ENCODE measurements at places on chromosomes 5 and 9.

GRCh38 chr9:3856592-3856991 lies 330.8 kb upstream of the RFX3 start:
- no peak for DNase-seq

DNA sequence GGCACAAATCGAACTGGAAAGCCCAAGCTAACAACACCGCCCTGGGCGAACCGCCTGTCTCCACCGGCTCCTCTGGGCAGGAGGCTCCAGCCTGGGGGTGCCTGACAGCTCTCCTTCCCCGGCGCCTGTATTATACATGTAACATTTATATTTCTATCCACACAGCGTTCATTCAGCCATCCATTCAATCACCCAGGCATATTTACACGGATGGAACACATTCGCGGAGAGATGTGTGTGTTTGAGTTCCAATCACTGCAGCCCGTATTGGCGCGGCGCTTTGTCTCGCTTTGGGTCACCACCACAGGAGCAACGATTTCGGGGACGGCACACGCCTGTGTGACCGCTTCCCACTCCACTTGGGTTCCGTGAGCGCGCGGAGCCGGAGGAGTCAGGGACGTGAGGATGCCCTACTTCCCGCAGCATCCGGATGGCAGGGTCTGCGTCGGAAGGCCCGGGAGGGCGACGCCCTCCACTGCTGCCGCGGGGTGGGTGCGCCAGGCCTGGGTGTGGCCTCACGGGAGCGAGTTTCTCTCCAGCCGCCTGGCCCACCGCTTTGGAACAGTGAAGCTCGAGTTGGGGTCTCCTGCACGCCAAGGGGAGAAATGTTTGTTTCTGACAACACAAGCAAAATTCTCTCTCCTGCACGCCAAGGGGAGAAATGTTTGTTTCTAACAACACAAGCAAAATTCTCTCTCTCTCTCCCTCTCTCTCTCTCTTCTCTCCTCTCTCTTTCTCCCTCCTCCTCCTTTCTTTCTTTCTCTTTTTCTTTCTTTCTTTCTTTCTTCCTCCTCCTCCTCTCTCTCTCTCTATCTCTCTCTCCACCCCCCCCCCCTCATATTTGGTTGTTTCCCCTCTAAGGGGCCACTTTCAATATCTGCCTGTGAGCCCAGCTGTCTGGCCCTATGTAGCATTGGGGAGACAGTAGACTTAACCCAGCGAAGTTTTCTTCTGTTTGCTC lies 1.1 kb upstream of the SV2C start:
- DNase-seq: no peak

DNA sequence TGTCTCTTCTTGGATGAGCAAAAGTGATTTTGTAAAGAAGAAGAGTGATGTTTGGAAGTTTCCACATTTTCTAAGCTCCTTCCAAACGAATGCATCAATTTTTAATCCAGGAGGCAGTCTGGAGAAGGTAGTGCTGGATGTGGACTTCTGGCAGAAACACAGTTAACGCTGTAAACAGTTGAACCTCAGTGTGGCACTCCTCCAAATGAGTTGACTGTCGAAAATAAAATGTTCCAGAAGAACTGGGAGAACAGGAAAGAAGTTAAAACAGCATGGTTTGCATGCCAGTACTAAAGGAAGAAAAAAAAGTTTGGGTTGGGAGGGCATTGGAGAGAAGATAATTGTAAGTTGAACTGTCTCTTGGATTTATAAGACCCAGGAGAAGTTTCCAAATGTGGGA lies 6.5 kb downstream of the ZNF462 start:
- no peak for DNase-seq

DNA sequence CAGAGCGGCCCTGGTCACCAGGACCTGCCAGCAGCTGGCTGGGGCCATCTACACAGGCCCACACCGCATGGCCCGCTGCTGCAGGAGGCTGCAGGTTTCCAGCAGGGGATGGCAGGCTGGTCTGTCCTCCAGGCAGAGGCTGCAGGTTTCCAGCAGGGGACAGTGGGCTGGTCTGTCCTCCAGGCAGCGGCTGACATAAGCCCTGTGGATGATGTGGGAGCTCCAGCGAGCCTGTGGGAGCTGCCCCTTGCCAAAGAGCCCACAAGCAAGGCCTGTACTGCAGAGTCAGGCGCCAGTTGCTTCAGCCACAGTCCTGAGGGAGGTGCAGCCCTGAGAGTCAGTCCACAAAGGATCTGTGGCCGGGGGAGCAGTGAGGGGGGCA lies 18.5 kb downstream of the TPPP start:
- DNase-seq: no peak

GRCh38 chr5:136054142-136055019 lies 25.6 kb downstream of the TGFBI start:
- no peak for DNase-seq

GRCh38 chr5:105146867-105147266 lies 1584.3 kb upstream of the NUDT12 start:
- no peak for DNase-seq

DNA sequence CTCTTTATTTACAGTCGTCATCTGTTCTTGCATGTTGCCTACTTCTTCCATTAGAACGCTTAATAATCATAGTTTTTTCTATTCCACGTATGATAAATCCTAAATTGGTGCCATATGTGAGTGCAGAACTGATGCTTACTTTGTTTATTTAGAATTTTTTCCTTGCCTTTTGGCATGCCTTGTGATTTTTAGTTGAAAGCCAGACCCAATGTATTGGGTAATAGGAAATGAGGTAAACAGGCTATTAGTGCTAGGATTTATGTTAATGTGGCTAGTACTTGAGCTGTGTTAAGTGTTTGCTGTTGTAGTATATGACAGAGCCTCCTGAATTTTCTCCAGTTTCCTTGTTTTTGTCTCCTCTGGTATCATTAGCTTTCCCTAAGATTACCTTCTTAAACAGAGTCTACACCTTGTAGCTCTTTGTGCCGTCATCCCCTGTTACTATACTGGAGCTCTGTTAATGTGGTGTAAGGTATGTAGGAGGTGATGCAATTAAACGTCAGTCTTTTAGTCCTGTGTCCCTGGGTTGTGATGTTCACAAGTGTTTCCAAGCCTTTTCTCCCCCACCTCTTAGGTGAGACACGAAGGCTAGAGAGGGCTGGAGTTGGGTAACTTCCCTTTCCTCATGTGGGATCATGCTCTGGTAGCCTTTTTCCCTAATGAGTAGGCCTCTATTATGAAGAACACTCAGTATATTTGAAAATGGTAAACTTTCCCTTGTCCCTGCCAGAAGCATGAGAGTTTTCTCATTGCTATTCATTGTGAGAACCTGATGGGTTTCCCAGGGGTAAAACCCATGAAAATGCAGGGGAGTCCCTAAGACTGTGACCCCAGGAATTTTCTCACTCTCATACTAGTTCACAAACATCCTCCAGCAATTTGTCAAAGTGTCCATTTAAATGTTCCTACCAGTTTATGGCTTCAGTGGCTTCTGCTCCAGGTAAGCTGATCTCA lies 21.2 kb downstream of the SPATA31D3 start:
- DNase-seq: no peak

DNA sequence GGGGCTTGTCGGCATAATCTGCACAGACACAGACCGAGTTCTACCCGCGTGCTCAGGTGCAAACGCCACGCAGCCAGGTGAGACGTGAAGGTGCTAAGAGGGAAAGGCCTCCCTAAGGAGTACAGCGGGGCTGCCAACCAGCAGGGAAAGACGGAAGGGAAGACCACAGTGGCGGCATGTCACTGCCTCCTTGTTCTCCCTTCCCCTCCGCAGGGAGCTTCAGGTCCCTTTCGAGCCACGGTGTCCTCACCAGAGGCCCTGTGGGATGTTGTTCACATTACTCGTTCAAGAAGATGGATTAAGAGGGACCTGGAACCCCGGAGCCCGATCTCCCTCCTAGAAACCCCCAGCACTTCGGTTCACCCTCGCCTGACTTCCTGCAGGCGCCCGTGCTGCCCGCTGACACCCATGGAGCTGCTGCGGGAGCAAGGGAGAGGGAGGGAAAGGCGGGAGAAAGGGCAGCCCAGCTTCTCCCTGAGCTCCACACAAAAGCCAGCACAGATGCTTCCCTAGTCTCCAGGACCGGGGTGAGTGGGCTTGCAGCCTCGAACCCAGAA lies 686 bp downstream of the BRD9 start:
- DNase-seq: no peak

DNA sequence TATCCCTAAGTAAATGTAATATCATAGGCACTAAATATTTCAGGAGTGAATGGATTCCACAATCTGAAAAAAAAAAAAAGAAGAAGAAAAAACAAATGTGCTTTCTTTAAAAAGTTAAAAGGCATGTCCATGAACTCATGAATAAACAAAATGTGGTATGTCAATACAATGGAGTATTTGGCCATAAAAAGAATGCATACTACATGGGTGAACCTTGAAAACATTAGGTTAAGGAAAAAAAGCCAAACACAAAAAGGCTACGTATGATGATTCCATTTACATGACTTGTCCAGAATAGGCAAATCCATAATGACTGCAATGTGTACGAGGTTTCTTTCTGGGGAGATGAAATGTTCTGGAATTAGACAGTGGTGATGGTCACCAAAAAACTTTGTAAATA lies 45.3 kb downstream of the FNIP1 start:
- no peak for DNase-seq

- DNase-seq: no peak
Measured at GRCh38 chr5:17477043-17477442, 21.0 kb upstream of the TAF11L2 start.

Data from CD4-positive, alpha-beta T cell treated with Interferon alpha-2 for 1 hour (primary cell).